ENCODE measurements at places on chromosomes 1 and 21. TPM values are rescaled to one million over a fixed set of nuclear protein-coding genes. Genes with fewer than 3 reads are reported as not detected.
A peak's percentile ranks its signal among the peaks of the same experiment; 100 is the strongest.

The IL20 gene
- not detected for total RNA-seq

- no peak for DNase-seq
Observed at GRCh38 chr1:89724369-89725010, 91.6 kb downstream of the LRRC8C start.

- no peak for DNase-seq
Observed at GRCh38 chr1:19361611-19362147, 49.6 kb downstream of the SLC66A1 start.

GRCh38 chr1:217140041-217140901 is 417.0 kb upstream of the ESRRG start:
- no peak for DNase-seq

DNA sequence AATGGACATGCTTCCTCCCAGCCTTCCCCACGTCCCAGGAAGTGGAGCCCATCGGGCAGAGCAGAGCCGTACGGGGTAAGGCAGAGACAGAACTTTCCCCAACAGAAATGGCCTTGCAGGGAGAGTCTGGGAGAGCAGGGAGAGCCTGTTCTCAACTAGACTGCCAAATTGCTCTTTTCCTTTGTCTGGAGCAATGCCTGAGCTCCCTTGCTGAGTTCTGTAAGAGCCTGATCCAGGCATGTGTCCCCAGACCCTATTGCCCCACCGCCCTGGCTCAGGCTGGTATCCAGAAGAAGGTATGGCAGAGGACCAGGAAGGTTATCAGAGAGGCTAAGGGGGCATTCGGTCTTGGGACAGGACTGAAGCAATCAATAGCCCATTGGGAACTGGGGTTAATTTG is 79.9 kb downstream of the TMEM53 start:
- DNase-seq = no peak

DNA sequence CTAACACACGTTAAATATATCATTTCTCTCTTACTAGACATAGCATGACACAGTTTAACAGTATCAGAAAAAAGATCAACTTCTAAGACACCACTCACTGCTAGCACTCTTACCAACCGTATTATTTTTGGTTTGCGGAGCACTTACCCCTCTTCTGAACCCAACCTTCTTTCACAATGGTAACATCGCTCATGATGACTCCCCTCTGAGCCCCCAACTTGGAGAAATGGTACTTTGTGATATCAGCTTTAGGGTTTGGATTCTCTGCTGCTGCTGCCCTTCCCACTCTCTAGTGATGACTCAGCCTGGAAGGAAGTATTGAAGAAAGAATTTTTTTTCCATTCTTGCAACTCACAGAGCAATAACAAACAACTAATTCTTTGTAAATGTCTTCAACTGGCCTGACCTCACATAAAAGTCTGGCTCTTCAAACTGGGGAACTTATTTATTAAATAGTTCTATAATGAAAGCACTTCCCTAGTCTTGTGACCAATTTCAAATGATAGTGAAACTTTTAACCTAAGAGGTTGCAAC is 7.0 kb downstream of the AKT3 start:
- no peak for DNase-seq

DNA sequence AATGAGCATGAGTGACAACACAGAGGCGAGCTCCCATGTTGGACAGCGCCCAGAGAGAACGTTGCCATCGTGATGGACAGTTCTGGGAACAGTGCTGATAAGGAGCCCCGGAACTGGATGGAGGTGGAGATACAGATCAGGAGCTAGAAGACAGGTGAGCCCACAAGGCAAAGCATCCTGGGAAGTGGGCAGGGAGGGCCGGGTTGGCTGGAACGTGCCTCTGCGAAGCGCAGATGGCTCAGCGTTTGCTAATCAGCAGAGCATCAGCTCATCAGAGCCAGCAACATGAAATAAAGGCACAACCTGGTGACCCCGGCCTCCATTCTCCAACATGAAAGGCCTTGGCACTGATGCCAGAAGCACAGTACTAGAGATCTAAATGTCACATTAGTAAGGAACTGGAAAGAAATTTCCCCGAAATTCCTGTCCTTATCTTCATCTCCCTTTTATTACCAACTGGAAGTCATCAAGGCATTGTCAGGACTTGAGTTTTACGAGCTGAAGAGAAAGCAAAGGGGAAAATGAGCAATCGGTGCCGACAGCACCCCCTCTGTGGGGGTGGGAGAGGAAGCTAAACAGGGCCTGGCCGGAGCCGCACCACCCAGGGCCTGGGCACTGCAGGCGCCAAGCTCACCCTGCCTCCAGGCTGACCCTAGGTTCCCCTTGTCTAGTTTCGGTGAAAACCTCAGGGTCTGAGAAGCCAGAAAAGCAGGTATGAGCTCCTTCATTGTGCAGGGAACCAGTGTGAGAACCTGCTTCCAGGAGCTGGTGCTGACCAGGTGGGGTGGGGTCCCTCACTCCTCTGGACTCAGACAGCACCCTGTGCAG is 19.9 kb downstream of the ABCA4 start:
- peak; percentile 54 for DNase-seq

The OR2L13 gene
- not detected for total RNA-seq

GRCh38 chr1:113255720-113256347 is 134.5 kb upstream of the MAGI3 start:
- DNase-seq = no peak

The SLC22A15 gene
- total RNA-seq = not detected

The H6PD gene
- total RNA-seq = 17.6 TPM

The LCE3D gene
- not detected for total RNA-seq

The COL9A2 gene
- 6.4 TPM for total RNA-seq
